ENCODE measurements at places on chromosomes 2 and 18.
A peak's percentile ranks its signal among the peaks of the same experiment; 100 is the strongest.

- DNase-seq, result no peak
Observed at GRCh38 chr18:54192415-54192814, 32.1 kb downstream of the MBD2 start.

DNA sequence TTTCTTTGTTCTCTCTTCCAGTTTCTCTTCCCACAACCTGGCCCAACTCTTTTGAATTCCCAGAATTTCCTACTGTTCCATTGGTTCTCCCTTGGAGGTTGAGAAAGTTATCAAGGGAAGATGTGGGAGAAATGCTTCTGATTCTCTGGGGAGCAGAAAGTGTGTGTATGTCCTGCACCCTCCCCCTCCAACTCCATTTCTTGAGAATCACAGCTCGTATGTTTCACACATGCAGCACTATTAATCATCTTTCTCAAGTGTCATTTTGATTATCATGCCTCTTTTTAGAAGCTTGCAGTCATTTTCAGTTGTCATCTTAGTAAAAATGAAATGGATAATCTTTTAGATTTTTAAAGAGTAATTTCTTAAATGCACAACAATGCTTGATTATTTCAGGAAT, 296.8 kb upstream of the SLC39A10 start:
- DNase-seq, result peak; percentile 7

- DNase-seq, result no peak
Observed at GRCh38 chr2:209682646-209683045, 89.0 kb upstream of the UNC80 start.

- no peak for DNase-seq
Observed at GRCh38 chr2:159585622-159586021, 30.7 kb downstream of the BAZ2B start.

- DNase-seq, result no peak
Observed at GRCh38 chr18:76816127-76816526, 6.2 kb upstream of the ZNF236 start.
